ENCODE measurements at places on chromosomes 11 and 22. TPM values are rescaled to one million over a fixed set of nuclear protein-coding genes. Genes with fewer than 3 reads are reported as not detected.

Gene NOX4
- 15.9 TPM for total RNA-seq

Gene MRGPRX3
- total RNA-seq: not detected

Gene ARHGEF12
- 135 TPM for total RNA-seq

Gene CNGA4
- not detected for total RNA-seq

Gene NELL1
- not detected for total RNA-seq

Gene AIFM3
- total RNA-seq: 0.56 TPM

Gene LIF
- 0.63 TPM for total RNA-seq

Gene OAF
- 4.2 TPM for total RNA-seq

Gene C1QTNF5
- total RNA-seq: 101 TPM

Gene SMIM38
- total RNA-seq: 0.13 TPM

Gene OVCH2
- not detected for total RNA-seq

Gene TREH
- total RNA-seq: not detected

Gene ZPR1
- total RNA-seq: 57.0 TPM

Gene CDC42EP1
- 19.5 TPM for total RNA-seq

Gene KRTAP5-10
- total RNA-seq: not detected

Gene CWC15
- total RNA-seq: 40.3 TPM

Gene AQP11
- 0.63 TPM for total RNA-seq

Gene DEFB131B
- total RNA-seq: not detected

Gene ABTB2
- 0.07 TPM for total RNA-seq

Gene PGA5
- total RNA-seq: not detected

Gene TCN1
- not detected for total RNA-seq

Gene MYO7A
- total RNA-seq: 0.18 TPM

Gene PATE2
- 0.07 TPM for total RNA-seq

Gene FGF4
- not detected for total RNA-seq

Gene TNNI2
- not detected for total RNA-seq

Gene GAL3ST1
- not detected for total RNA-seq

Gene BBOX1
- not detected for total RNA-seq

Gene MMP12
- not detected for total RNA-seq

Gene MRGPRX1
- total RNA-seq: not detected

Gene TCF20
- 23.3 TPM for total RNA-seq

Gene DRD4
- not detected for total RNA-seq

Gene CARNS1
- total RNA-seq: not detected

Gene OR52I2
- total RNA-seq: not detected

Gene HDAC10
- total RNA-seq: 14.4 TPM

Gene LMO2
- total RNA-seq: 30.9 TPM

Gene CHRM1
- total RNA-seq: not detected

Gene CSRP3
- total RNA-seq: not detected

Gene DDX25
- not detected for total RNA-seq

Gene MS4A3
- not detected for total RNA-seq

Gene SHANK3
- total RNA-seq: 12.2 TPM

Gene OR8G1
- not detected for total RNA-seq

Gene SMC1B
- total RNA-seq: 0.04 TPM

Gene OTOG
- not detected for total RNA-seq

Gene FOLR1
- total RNA-seq: not detected

Gene NCAM1
- total RNA-seq: 0.32 TPM

Gene TRIM77
- total RNA-seq: not detected

Gene MMP10
- 13.3 TPM for total RNA-seq

Gene TLCD5
- 6.4 TPM for total RNA-seq

Gene MOGAT2
- not detected for total RNA-seq

Gene RFPL2
- total RNA-seq: not detected

Gene CARD16
- total RNA-seq: 37.5 TPM

Gene TMEM25
- 17.7 TPM for total RNA-seq

Gene KLHL35
- 2.6 TPM for total RNA-seq

Gene FBLN1
- 0.13 TPM for total RNA-seq
